ENCODE measurements at places on chromosomes 11 and 22.

- no peak for DNase-seq
Measured at GRCh38 chr11:35347921-35348331, 71.4 kb downstream of the SLC1A2 start.

- no peak for DNase-seq
Measured at GRCh38 chr11:120061761-120062560, 76.0 kb downstream of the TRIM29 start.

GRCh38 chr11:47912843-47913437 is 64.8 kb upstream of the NUP160 start:
- no peak for DNase-seq

- DNase-seq, result no peak
Measured at GRCh38 chr11:22459048-22459447, 120.9 kb downstream of the SLC17A6 start.

- DNase-seq, result no peak
Measured at GRCh38 chr11:46616551-46617133, 385 bp downstream of the HARBI1 start.

DNA sequence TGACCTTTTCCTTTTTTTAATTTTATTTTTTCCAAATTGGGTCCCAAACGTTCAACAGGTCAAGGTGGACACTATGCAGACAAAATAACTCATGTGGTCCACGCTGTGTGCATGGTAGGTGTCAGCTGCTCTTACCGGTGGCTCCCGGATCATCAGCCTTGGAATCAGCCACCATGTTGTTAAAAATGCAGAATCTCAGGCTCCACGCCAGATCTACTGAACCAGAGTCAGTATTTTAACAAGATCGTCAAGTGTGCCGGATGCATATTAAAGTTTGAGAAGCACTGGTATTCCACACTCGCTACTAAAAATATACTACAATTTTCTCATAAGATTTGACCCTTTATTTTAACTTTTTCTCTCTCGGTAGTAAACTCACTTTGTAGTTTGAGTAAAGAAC is 553 bp upstream of the LDLRAD3 start:
- DNase-seq, result no peak

- no peak for DNase-seq
Measured at GRCh38 chr11:123439616-123440015, 9.5 kb downstream of the GRAMD1B start.

- DNase-seq, result no peak
Measured at GRCh38 chr22:44523981-44524759, 26.1 kb upstream of the RTL6 start.

DNA sequence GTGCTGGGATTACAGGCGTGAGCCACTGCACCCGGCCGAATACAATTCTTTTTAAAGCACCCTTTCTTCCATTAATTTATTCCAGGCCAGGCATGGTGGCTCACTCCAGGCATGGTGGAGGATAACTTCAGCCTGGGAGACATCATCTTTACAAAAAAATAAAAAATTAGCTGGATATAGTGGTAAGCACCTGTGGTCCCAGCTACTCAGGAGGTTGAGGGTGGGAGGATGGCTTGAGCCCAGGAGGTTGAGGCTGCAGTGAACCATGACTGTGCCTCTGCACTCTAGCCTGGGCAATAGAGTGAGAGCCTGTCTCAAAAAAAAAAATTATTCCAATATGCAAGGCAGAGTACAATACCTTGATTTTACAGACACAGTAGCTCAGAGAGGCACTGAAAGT is 11.4 kb downstream of the TAGLN start:
- DNase-seq, result no peak

DNA sequence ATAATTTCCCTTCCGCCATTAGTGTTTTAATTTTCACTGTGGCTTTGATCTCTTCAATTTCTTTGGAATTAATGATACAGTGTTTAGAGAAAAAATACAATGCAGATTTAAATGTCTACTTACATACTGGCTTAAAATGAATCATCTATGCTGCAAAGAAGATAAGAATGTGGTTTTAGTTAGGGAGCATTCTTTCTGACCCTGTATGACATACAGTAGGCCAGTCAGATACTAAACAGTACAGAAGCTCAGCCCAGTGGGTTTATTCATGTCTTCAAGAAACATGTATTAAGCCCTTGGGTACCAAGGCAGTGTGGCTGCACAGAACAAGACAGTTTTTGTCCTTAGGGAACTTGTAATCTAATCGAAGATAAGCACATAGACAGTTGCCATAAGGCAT is 268.8 kb downstream of the DDX10 start:
- DNase-seq, result no peak

- no peak for DNase-seq
Measured at GRCh38 chr22:49629586-49630447, 197.9 kb downstream of the BRD1 start.

DNA sequence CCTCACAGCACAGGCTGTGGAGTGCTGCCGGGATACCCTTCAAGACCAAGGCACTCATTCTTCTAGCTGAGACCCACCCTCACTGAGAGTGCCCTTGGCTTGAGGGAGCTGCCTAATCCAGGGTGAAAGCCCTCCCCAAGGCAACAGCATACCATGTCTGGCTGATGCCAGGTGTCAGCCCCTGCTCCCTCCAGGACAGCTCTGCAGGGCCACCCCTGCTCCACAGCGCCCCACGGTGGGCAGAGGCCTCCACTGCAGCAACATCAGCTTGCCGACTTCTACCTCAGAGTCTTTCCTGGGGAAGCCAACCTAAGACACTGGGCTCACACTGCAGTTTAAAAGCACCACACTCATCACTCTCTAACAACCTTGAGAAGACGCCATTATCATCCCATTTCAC is 29.0 kb downstream of the TTLL1 start:
- no peak for DNase-seq

DNA sequence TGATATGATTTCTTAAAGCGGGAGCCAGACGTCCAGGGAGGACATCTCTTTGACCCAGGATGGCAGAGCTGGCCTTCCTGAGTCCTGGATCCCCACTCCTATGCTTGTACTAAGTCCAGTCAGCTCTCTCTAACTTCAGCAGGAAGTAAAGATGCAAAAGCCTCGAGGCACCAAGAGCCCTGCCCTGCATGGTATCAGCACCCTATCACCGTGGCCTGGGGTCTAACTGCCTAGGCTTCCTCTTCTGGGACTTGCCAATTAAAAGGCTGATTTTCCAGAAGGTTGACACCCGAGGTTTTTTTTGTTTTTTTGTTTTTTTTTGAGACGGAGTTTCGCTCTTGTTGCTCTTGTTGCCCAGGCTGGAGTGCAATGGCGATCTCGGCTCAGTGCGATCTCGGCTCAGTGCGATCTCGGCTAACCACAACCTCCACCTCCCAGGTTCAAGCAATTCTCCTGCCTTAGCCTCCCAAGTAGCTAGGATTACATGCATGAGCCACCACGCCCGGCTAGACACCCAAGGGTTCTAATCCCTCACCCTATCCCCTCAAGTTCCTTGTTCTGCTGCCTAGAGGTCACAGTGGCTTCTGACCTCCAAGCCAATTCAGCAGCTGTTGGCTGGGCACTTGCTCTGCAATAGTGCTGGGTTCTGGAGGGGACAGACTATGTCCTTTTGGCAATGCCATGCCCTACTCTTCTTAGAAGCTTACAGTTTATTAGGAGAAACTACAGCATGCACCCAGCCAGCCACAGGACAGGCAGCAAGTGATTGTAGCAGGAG is 50.6 kb upstream of the FTH1 start:
- no peak for DNase-seq

DNA sequence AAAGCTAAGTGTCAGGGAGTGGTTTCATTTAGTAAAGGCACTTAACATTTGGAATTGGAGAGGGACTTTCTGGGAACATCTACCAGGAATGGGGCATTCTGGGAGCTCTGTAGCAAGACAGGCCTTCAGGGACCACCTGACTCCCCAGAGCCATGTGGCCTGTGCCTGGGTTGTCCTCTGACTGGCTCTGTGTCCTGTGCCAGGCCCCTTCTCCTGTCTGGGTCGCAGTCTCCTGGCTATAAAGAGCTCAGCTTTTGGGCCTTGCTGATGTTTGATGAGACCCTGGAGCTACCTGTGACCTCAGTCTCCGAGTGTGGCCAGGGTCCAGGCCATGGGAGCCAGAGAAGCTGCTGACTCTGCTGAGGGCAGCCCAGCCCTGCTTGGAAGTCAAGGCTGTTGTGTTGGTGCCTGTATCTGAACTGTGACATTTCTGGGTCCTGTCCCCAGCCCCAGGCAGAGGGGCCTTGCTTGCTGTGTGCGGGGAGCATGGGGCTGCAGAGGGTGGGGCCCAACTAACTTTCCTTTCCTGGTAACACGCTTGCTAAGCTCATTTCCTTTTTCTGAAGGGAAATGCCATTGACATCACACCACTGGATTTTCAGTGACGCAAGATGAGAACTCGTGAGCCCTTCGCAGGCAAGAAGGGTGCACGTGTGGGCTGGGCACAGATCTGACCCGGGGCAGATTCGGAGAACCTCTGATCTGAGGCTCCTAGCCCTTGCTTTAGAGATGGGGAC is 41.3 kb downstream of the LRRC32 start:
- DNase-seq, result no peak

DNA sequence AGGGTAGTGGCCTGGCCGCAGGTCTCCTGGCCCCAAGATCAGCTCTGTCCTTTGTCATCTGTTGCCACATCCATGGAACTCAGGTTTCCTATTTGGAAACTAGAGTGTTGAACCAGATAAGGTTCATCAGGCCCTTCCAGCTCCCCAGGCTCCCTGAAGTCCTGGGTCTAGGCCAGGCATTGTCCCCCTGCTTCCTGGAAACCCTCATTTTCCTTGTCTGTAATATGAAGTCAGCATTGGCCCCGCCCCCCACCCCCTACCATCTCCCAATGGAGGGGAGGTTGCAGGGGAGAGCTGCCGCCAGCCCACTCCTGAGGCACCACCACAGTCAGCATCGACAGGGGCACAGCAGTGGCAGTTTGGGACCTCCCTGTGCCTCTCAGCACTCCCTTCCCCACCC is 9.0 kb upstream of the MS4A10 start:
- DNase-seq, result no peak

DNA sequence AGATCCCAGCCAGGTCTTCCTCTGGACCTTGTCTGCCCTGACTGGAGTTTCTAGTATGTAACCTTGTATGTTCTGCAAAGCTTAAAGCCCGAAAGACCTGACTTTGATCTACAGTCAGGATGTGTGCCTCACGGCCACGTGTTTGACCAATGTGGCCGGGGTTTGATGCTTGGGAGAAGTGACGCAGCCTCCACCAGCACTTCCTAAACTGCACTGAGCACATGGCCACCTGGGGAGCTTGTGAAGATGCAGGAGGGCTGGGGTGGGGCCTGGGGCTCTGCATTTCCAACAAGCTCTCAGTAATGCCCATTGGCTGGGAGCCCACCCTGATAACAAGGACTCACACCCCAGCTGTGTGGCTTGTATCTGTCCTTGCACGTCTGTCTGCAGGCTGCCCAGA is 53.2 kb downstream of the NAT10 start:
- no peak for DNase-seq
